CD4-positive, CD25-positive, alpha-beta regulatory T cell (primary cell): ENCODE measurements at places on chromosomes 7 and 10. TPM values are rescaled to one million over a fixed set of nuclear protein-coding genes. Genes with fewer than 3 reads are reported as not detected.

GRCh38 chr10:78942091-78942501 lies 126.7 kb upstream of the ZMIZ1 start:
- no peak for DNase-seq

The SLC16A9 gene
- polyA plus RNA-seq, result not detected

The VOPP1 gene
- polyA plus RNA-seq, result 40.3 TPM

The TMEM178B gene
- not detected for polyA plus RNA-seq

DNA sequence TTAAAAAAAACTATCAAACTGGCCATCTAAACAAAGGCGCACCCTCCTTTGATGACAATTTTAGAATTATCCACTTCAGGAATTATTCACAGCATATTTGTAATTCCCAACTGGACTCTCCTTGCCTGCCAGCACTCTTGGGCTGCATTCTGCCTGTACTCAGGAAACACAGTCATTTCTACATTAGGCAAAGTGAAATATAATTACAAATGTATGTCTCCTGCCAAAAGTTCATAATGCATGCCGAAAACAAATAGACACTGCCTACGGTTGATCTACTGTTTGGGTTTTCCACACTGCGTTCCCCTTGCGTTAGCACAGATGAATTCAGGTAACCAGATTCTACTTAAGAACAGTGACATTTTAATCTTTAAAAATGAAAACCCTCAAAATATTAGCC lies 1.9 kb downstream of the HGF start:
- DNase-seq, result no peak

DNA sequence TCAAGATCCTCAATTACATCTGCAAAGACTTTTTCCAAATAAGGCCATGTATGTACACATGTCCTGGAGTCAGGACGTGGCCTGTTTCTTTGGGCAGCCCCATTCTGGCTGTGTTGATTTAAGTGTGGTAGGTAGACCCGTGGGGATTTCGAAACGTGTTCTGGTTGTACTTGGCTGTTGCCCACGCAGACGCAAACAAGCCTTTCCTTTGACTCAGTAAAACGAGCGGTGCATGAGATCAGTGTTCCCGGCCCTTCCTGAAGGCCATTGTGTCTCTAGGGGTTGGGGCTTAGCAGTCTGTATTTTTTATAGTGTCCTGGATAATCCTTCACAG lies 64.8 kb upstream of the DNAJB6 start:
- DNase-seq, result no peak

The LRRC4 gene
- 0.06 TPM for polyA plus RNA-seq

The AKR1C8 gene
- 0.67 TPM for polyA plus RNA-seq

DNA sequence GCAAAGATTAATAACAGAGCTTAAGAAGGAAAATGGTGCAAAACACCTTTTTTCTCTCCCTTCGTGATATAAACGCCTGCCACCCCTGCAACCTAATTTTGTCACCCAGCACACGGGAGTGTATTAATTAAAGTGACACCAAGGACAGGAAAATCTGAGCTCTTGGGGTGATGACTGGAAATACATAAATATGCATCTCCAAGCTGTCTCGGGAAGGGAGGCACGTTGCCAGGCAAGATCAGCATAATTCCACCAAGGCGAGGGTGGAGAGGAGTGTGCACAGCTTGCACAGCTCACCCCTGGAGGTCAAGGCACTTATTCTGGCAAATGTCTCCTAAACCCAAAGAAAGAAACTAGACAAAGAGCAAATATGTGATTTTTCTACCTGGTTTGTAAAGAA lies 700.9 kb downstream of the GRID1 start:
- DNase-seq, result no peak

DNA sequence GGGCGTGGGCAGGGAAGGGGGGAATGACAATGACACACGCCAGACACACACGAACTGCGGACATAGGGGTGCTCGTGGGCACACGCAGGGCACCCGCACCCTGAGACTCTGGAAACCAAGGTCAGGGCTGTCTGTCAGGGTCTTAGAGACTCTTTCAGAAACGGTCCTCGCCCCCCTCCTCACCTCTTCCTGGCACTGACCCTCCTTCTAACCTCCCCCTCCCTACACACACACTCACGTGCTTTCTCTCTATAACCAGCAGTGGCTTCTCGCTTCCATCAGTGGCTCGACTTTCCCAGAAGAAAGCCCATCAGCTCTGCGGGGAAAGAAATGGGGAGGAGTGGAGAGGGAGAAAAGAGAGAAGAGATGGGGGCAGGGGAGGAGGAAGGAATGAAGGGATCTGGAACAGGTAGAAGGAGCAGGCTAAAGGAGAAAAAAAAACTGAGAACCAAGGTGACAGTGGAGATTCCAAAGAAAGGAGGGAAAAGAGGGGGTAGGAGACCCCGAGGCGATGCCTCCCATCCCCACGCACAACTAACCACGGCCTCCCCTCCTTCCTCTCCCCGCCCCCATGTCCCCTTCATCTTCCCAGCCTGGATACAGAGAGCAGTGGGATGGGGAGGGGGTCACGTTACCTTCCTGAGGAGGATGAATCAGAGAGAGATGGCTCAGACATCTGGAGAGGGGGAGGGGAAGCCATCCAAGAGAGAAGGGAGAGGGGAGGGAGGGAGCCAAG lies 1.7 kb upstream of the VGF start:
- DNase-seq, result no peak

DNA sequence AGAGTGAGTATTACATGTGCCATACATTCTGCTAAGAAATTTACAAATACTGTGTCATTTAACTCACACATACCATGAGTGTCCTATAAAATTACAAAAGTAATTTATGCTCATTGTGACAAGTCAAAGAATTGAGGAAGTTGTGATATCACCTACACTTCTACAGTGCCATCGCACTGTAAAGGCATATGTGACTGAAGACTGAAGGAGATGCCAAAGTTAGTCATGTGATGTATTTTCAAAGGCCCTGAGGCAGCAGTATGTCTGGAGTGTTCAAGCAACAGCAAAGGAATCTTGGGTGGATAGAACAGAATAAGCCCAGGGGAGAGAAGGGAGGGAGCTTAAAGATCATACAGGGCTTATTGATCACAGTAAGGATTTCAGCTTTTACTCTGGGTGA lies 176.8 kb downstream of the WNT2 start:
- DNase-seq, result no peak

The ELN gene
- not detected for polyA plus RNA-seq

DNA sequence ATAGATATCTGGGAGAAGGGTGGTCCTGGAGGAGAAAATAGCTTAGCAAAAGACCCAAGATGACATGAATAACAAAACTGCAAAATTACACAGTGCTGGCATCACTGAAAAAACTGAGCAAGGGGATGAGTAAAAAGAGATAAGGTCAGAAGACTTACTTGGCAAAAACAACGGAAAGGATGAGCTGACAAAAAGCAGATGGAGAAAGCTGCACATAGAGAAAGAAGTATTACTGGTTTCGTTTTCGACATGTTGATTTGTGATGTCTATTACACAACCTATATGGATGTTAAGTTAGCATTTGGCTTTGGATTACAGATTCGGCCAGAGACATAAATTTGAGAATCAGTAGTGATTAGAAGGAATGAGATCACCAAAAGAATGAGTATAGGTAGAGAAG lies 132.1 kb downstream of the MACC1 start:
- DNase-seq, result no peak

The EPHB6 gene
- polyA plus RNA-seq, result 22.4 TPM

- DNase-seq, result no peak
Observed at GRCh38 chr10:78764846-78765430, 303.8 kb upstream of the ZMIZ1 start.

The PPRC1 gene
- polyA plus RNA-seq, result 6.8 TPM

The GPR85 gene
- polyA plus RNA-seq, result not detected

DNA sequence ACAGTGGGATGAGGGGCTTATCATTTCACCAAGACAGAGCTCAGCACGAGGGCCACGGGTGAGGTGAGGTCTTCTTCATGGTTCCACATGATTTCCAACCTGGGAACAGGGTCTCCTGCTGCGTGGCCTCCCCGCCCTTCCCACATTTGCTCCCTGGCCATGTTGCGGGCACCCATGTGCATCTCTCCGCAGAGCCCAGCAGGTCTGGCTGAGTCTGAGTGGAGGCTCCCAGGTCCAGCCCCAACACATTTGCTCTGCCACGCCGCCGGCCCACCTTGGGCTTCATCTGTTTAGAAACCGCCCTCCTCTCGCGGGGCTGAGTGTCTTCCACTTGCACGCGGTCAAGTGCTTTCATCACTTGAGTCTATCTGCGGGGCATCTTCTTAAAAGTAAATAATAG lies 14.8 kb upstream of the PRKAR1B start:
- no peak for DNase-seq

GRCh38 chr7:148609045-148609725 lies 18.6 kb downstream of the C7orf33 start:
- DNase-seq, result no peak

The ALOX5 gene
- polyA plus RNA-seq, result 1.5 TPM

DNA sequence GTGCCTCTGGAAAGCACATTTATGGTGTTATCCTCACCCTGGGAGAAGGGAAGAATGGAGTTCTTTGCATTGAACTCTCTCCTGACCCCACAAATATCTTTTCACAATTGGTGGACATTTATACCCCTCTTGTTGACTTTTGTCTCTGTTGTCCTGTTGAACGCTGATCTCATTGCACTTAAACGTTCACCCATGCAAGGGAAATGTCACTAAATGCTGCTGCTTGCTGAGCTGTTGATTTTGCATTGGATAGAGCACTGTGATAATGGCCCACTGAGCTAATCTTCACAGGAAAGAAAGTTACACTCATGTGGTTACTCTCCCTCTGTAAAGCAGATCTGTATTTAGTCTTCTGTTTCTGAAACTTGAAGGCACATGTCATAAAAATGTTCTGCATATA lies 133.4 kb downstream of the FZD1 start:
- DNase-seq, result no peak

GRCh38 chr10:122864901-122865300 lies 14.5 kb downstream of the FAM24B start:
- DNase-seq, result no peak

GRCh38 chr10:13450069-13450468 lies 78.7 kb downstream of the BEND7 start:
- no peak for DNase-seq

The TUBB8 gene
- polyA plus RNA-seq, result not detected

DNA sequence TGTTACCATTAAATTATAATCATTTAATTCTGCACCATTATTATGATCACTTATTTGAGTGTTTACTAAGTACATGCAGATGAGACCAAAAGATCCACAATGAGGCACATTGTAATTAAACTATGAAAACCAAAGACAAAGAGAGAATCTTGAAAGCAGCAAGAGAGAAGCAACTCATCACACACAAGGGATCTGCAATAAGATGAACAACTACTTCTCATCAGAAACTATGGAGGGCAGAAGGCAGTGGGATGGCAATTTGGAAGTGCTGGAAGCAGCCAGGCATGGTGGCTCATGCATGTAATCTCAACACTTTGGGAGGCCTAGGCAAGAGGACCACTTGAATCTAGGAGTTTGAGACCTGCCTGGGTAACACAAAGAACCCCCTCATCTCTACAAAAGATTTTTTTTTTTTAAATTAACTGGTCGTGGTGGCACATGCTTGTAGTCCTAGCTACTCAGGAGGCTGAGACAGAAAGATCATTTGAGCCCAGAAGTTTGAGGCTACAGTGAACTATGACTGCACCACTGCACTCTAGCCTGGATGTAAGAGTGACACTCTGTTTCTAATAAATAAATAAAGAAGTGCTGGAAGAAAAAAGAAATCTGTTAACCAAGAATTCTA lies 47.7 kb downstream of the CDK6 start:
- DNase-seq, result no peak

GRCh38 chr7:66731986-66732385 lies 8.5 kb upstream of the RABGEF1 start:
- no peak for DNase-seq

GRCh38 chr10:83458611-83459010 lies 680.7 kb upstream of the GHITM start:
- DNase-seq, result no peak

The CDNF gene
- 0.68 TPM for polyA plus RNA-seq

The AKR1D1 gene
- polyA plus RNA-seq, result not detected

The NUDT5 gene
- 97.6 TPM for polyA plus RNA-seq

GRCh38 chr7:26959290-26959689 lies 94.9 kb upstream of the SKAP2 start:
- no peak for DNase-seq

The NCF1 gene
- 3.5 TPM for polyA plus RNA-seq

GRCh38 chr10:98326621-98327027 lies 58.6 kb upstream of the LOXL4 start:
- DNase-seq, result no peak

GRCh38 chr7:47586925-47587324 lies 5.0 kb upstream of the TNS3 start:
- DNase-seq, result no peak

DNA sequence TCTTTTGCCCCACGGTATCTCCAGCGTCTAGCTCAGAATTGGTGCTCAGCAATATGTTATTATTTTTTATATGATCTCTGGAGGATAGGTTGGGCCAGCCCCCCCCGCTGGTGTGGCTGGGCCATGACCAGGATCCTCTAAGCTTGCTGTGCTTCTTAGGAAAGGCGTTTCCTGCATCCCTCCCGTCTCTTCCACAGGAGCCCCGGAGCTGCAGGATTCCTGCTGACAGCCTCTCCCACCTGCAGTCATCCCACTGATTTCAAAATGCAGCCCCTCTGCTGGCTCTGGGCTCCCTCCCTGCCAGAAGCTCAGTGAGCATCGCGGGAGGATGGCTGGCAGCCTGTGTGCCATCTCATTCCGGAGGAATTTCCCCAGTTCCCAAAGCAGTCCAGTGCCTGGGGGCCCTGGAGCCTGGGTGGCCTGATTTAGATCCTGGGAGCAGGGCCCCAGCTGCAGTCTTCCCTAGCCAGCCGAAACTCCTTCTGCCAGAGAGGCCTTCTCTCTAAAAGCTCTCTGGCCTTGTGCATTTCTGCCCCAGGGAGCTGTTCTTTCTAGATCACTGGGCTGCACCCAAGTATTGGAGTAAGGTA lies 21.8 kb upstream of the GOLGA7B start:
- DNase-seq, result no peak

DNA sequence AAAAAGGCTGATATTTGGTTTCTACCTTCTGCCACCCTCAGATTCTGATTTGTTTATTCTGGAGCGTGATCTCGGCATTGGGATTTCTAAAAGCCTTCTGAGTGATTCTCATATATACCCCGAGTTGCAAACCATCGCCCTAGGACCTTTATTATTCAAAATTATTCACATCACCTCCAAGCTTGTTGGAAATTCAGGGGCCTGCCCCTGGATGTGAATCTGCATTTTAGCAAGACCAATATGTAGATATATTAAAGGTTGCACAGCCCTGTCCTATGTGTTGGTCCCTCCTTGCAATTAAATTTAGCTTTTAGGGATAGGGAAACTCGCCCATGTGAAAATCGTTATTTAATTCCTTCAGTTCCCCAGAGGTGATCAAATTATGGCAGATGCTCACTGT lies 9.0 kb upstream of the CHN2 start:
- DNase-seq, result no peak

The PARD3 gene
- polyA plus RNA-seq, result not detected

- no peak for DNase-seq
Observed at GRCh38 chr10:11825796-11826414, 2.7 kb downstream of the PROSER2 start.
